Stimulated activated CD8-positive, alpha-beta memory T cell treated with anti-CD3 and anti-CD28 coated beads, Interleukin-7, amount 100 ng/mL, for 1 hour (primary cell): ENCODE measurements at places on chromosomes 16 and 17.

- no peak for DNase-seq
Observed at GRCh38 chr16:78476615-78477014, 377.2 kb downstream of the WWOX start.

DNA sequence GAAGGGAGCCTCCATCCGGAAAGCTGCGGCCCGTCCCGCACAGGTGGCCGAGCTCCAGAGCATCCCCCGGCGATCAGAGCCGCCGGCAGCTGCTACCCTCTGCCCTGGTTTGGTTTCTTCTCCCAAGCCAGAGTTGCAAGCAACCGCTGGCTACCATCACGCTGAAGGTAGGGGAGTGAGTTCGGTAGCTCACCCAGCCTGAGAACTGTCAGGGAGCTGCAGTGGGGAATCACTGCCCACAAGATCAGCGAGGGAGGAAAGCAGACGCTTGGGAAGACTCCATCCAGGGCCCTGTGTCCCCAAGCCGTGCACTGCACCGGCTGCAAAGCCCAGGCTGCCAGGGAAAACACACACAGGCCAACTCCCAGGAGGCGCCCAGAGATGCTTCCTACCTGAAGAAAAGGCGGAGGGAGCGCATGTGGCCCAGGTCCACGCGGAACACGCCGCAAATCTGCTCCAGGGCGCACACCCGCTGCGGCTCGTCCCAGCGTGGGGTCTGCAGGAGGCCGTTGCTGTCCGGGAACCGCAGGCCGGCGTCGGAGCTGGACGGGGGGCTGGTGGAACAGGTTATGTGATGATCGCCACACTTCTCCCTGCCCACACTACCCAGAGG lies 83.3 kb downstream of the TBC1D16 start:
- no peak for DNase-seq

GRCh38 chr17:39926588-39927100 lies 757 bp downstream of the ORMDL3 start:
- DNase-seq: peak; percentile 29

DNA sequence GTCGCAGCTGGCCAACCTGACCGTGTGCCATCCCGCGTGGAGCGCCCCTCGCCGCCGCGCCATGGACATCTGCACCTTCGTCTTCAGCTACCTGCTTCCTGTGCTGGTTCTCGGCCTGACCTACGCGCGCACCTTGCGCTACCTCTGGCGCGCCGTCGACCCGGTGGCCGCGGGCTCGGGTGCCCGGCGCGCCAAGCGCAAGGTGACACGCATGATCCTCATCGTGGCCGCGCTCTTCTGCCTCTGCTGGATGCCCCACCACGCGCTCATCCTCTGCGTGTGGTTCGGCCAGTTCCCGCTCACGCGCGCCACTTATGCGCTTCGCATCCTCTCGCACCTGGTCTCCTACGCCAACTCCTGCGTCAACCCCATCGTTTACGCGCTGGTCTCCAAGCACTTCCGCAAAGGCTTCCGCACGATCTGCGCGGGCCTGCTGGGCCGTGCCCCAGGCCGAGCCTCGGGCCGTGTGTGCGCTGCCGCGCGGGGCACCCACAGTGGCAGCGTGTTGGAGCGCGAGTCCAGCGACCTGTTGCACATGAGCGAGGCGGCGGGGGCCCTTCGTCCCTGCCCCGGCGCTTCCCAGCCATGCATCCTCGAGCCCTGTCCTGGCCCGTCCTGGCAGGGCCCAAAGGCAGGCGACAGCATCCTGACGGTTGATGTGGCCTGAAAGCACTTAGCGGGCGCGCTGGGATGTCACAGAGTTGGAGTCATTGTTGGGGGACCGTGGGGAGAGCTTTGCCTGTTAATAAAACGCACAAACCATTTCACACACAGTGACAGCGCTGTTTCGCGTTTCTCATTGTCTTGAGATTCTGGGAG lies 2.0 kb upstream of the ZACN start:
- no peak for DNase-seq

GRCh38 chr16:9042964-9043680 lies 48.3 kb upstream of the HAPSTR1 start:
- DNase-seq: no peak

GRCh38 chr17:39631403-39631802 lies 4.7 kb downstream of the PPP1R1B start:
- DNase-seq: no peak

- DNase-seq: no peak
Observed at GRCh38 chr16:7653746-7654461, 321.3 kb downstream of the RBFOX1 start.

- no peak for DNase-seq
Observed at GRCh38 chr16:67996666-67997065, 2.6 kb downstream of the DPEP2 start.

DNA sequence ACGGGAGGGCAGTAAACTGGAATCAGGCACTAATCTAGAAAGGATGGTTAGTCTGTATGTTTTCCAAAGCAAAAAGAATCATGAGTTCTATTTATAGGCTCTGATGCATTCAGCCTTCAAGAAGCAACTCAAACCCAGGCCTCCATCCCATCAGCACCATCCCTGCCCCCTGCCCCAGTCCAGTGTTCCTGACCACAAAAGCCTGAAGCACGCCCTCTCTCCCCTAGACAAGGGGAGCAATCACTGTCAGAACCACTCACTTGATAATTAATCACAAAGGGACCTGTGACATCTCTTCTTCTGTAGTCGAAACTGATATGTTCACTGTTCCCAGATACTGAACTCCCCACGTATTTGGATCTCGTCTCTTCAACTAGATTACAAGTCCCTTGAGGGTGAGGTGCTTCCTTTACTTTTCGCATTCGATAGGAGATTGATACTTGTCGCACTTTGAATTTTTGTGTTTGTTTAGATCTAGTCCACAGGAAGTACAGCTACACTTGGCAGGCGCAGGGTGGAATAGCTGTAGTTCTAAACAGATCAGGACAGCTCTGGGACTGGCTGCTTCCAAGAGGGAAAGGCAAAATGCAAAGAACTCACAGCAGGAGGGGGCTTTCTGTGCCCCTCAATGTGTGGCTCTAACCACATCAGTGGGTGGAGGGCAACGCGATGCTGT lies 36.4 kb upstream of the CCDC182 start:
- DNase-seq: no peak

DNA sequence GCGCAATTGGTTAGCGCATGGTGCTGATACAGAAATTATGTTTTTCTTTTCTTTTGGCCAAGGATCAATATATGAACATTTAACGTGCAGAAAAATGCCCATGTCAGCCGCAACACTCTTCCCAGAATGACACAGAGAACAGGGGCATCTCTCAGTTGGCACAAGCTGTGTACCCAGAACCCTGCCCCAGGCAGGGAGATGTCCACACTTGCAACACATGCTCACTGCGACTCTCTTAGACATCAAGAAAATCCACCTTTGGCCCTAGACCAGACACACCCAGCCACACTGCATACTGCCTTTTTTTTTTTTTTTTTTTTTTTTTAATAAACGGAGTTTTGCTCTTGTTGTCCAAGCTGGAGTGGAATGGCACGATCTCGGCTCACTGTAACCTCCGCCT lies 17.0 kb downstream of the PITPNA start:
- DNase-seq: no peak

DNA sequence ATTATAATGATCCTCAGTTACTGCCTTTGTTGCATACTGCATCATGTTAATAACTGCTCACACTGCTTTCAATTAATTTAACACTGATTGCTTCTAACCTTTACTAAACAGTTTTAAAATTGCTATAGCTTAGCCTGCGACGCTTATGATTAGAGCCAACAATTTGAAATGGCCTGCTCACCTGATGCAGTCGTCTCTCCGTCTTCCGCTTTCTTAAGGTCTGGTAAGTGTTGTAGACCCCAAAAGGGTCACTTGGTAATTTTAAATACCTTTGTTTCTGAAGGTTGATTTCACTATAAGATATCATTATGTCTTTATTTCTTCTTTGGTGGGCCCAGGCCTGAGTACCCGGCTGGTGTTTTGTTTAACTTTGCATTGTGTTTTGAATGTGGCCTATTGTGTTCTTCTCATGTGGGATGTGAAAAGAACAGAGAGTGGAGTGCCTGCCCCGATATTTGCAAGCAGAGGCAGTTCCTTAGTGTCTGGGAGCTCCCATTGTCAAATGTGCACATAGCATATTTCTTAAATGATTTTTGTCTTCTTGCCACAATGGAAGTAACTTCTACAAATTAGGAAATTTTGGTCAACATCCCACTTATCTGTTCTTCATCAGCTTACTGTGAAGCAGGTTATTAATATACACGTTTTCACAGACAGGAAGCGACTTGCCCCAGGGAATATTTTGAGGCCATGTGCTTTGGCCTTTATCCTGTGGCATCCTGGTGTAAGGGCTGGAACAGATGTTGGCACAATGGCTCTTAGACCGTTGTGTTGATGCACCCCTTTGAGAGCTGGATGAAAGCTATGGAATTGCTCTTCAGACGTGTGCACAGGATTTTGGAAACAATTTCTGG lies 2.9 kb downstream of the PHKB start:
- no peak for DNase-seq

DNA sequence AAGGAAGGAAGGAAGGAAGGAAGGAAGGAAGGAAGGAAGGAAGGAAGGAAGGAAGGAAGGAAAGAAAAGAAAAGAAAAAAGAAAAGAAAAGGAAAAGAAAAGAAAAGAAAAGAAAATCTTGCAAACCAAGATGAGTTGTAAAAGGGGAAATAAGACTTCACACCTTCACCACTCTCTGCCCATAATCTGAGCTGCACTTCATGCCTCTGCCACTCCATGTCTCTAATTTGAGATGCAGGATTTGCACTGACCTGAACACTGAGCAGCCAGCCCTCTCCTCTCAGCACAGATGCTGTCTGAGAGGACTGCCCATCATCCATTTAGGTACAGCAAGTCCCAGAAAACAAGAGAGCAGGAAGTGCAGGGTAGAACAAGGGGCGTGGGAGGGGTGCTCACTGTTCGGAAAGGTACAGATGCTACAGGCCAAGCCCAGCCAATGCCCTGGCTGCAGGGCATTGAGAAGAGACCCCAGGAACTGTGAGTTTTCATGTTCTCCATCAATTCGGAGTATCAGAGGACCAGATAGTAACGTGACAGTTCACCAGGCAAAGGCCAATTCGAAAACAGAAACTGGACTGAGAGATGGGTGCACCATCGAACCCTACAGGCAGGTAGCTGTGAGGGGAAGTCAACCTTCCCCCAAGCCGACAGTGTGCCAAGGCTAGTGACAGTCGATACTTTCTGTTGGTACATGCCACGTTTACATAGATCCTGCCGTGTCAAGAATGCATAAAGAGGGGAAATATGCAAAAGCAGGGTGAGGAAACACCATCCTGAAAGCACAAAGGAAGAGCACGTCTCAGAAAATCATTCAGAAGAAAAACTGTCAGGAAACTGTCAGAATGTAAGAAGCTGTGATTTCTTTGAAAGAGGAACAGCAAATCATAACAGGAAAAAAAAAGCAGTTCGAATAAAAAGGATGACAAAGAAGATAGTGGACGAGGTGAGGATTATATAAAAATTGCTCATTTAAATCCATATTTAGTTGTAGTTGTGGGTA lies 142.0 kb upstream of the RCVRN start:
- DNase-seq: no peak
